ENCODE measurements at places on chromosomes 7 and 10.
A peak's percentile ranks its signal among the peaks of the same experiment; 100 is the strongest.

DNA sequence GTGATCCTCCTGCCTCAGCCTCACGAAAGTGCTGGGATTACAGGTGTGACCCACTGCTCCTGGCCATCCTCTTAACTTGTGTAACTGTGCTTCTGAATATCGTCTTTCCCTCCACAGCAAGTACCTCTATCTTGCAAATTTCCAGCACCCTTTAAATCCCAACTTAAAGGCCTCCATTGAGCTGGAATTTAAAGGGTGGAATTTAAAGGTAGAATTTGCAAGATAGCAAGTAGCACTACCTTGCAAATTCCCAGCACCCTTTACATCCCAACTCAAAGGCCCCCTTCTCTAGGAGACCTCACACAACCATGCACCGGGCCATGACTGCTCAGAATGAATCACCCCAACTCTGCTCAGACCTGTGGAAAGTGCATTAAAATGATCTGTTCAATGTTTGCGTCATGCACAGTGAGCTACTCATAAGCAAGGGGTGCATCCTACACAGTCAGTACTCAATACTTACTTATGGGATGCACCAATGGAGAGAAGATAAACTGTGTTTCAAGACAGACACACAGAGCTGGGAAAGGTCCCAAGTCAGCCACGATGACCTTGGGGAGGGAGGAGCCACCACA, 17.8 kb upstream of the SDK1 start:
- DNase-seq = no peak

DNA sequence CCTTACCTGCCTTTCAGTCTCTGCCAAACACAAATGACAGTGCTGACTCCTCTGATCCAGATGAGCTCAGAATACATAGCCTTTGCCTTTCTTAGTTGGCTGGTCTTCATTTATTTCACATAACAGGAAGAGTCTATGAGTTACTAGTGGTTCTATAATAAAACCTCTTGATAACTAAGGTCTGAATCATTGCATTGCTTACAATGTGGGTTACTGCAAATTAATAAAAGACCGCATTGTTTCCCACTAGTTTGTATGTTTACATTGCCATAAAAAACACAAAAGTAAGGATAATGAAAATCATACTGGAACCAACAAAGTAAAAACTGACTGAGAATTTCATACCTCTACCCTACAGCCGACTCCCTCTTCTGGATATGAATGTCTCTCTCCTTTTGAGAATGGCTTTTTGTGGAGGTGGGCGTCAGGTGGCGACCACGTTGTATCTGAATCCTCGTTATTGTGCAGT, 62.0 kb upstream of the AKR1E2 start:
- DNase-seq = no peak

- DNase-seq = no peak
Observed at GRCh38 chr10:15321431-15322341, 49.4 kb downstream of the FAM171A1 start.

GRCh38 chr7:141409219-141409618, 142.0 kb upstream of the AGK start:
- no peak for DNase-seq

- no peak for DNase-seq
Observed at GRCh38 chr7:56157238-56157790, 41.1 kb upstream of the NUPR2 start.

DNA sequence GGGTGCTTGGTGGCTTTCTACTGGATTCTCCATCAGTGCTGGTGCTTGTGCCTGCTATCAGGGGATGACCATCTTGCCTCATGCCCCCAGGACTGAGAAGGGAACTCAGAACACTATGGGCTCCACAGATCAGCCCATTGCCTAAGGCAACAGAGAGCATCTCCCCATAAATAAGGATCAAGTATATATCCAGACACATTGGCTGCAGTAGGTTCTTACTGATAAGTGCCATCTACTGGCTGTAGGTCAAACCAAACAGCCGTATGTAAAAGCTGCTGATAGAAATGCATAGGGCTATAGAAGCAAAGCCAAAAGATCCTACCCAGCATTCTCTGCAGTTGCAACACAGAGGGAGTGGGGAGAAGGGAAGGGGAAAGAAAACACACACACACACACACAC, 153.7 kb downstream of the CDK14 start:
- no peak for DNase-seq

GRCh38 chr7:27883696-27884095, 143.7 kb downstream of the TAX1BP1 start:
- no peak for DNase-seq

DNA sequence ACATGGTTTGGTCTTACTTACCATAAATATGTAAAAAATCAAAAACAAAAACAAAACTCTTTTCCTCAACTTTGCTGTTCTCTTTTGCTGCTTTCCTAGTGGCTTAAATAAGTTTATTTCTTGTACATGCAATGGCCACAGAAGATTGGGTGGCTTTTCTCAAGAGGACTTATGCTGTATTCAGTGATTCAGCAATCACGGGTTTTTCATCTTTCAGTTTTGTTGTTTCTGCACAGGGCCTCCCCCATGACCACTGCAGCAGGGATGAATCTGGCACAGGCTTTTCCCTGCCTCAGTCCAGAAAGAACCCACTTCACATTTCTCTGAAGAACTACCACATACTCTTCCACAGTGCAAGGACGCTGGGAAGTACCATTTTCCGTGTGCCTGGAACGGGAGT, 355.0 kb downstream of the RNLS start:
- no peak for DNase-seq

- DNase-seq = no peak
Observed at GRCh38 chr7:81873559-81873958, 103.7 kb upstream of the HGF start.

DNA sequence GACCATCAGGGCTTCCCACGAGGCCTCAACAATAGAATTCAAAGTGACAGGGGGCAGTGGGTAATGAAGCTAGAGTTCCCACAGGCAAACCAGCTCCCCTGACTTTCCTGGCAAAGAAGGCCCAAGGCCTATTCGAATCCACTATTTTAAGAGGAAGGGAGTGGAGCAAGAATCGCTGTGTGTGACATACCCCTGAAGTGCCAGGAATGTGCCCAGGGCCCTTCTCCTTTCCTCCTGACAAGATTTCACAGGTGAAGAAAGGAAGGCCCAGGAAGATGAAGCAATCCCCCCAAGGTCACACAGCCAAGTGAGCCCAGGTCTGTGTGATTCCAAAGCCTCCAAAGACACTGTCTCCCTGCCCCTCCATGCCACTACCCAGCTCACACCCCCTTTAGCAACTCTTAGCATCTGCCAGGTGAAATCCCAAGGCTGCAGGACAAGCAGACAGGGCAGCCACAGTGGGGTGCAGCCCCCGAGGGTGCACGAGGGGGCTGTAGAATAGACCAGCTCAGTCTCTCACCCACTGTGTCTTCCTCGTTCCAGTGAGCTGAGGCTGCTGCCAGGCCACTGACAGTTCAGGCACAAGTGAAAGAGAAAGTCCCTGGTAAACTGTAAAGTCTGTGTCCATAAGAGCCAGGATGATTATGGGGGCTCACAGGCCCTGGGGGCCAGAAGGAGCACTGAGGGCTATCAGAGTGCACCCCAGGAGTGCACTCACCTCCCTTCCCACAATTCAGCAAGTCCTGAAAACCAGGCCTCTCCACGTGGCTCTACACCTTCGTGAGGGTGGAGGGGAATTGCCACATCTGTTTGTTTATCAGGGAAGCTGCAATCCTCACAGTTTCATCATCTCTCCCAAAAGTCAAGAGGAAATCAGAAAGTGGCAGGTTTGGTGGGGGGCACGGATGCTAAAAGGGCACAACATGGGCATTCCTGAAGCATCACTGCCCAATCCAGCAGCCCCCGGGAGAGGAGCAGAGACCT, 70.8 kb upstream of the ZMIZ1 start:
- no peak for DNase-seq

- peak; percentile 38 for DNase-seq
Observed at GRCh38 chr10:61757525-61758397, 95.0 kb downstream of the CABCOCO1 start.

DNA sequence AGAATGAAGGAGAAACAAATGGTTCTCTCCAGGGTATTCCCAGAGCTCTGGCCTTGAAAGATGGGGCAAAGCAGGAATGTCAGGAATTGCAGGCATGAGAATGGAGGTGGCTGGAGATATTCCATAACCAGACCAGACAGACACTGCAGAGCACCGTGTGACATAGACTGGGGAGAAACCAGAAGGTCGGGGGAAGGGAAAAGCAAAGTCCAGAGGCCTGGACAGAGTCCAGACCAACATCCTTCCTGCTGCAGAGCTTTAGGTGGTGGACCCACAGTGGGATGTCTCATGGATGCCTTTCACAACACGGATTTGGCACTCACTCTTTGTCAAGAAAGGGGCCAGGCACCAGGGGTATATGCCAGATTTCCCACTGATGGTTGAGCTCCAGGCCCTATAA, 177.2 kb upstream of the INHBA start:
- DNase-seq = no peak

DNA sequence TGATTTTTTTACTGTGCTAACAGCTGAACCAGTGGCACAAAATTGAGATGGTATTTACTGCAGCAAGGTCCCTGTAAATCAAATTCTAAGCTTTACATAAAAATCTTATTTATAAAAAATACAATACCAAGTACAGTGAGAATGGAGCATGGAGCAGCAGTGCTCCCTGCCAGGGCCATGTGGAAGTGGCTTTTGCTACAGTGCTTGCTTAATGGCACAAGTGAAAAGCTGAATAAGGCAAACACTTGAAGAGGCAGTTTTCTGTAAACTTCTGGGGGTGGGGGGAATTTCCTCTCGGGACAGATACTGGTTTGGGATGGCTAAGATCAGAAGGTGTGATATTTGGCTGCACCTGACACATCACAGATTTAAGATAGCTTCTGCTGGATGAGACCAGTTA, 27.5 kb downstream of the AP3M1 start:
- DNase-seq = no peak

DNA sequence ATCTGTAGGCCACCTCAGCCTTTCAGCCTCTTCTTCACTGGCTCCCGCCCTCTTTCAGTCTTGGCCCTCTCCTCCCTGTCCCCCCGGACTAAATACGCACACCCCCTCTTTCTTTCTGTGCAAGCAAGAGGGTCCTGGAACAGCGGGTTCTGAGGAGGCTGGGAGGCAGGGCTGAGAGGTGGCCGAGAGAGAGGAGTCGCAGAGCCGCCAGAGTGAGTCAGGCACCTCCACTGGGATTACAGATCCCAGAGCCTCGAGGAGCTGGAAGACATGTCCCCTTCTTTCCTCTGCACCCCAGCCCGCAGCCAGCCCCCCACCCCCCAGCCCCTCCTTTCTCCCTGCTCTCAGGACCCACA, 182 bp downstream of the CCDC136 start:
- no peak for DNase-seq

DNA sequence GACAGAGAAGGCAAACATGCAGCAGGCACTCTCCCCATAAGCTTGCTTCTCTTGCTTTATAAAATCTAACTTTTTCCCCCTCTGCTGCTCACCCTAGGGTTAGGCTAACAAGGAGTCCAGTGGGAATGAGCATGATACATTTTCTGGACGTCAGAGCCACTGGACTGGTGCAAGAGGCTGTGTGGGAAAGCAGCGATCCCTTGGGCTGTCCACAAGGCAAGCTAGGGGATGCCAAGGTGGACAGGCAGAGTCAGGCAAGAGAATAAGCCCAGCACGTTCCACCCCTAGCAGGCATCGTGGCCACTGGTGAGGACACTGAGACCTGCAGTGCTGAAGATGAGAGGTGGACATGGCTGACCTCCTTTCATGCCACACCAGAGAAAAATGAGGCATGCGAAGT, 290.9 kb upstream of the ZMIZ1 start:
- no peak for DNase-seq

GRCh38 chr10:29009464-29009863, 279.4 kb upstream of the LYZL1 start:
- DNase-seq = no peak

DNA sequence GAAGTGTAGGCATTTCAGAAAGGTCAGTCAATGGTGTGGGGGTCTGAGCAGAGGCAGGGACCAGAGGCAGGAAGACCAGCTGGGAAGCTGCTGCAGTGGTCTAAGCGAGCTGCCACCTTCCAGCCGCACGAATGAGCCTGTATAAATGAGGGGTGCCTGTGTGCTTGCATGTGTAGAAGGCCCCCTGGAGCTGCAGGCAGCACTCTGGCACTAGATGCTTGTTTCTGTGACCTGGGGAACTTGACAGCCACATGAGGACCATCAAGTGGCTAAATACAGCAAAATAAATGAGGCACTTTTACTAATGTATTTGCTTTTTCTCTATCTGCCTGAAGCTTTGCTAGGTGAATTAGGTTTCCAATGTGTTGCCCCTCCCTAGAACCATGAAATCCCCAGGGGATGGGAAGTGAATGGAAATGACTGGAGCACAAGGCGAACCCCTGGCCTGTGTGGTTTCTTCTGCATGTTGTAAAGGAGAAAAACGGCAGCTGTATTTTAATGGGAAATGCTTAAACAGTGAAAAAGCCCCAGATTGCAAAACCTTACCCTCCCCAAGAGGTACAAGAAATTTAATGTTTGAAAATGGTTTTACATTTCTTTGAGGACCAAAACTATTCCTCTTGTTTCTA, 57.7 kb downstream of the PYROXD2 start:
- no peak for DNase-seq

- no peak for DNase-seq
Observed at GRCh38 chr7:51316666-51317581, at the start of gene COBL. TSS of gene COBL (minus strand) at chr7:51316809. CDS start at chr7:51316633, 176 bp downstream.

Measured in GDM1 (cell line).